ENCODE measurements at places on chromosomes 4 and X.

- DNase-seq, result no peak
These were observed 336.6 kb downstream of the SLITRK2 start for GRCh38 chrX:146154191-146154590.

DNA sequence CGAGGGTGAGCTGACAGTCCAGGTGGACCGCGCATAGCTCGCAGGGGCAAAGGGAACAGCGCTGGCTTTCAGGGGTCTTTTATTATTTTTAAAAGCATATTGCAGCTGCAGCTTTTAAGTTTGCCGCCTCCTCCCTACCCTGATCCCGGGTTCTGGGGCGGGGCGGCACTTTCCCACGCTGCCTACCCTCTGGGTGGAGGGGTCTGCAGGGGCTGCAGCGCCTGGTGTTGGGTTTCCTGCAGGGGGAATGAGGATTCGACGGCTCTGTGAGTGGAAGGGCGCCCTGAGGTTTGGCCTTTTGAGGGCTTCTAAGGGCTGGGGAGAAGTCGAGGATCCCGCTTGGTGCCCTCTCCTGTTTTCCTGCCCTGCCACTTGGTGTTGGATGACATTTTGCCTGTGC, 80.7 kb upstream of the SCML1 start:
- no peak for DNase-seq

GRCh38 chrX:10282490-10282889, 125.7 kb downstream of the CLCN4 start:
- no peak for DNase-seq

- DNase-seq, result no peak
These were observed 209.5 kb downstream of the PCDH7 start for GRCh38 chr4:30929649-30930048.

GRCh38 chrX:133859336-133859735, 126.1 kb downstream of the GPC3 start:
- DNase-seq, result no peak

DNA sequence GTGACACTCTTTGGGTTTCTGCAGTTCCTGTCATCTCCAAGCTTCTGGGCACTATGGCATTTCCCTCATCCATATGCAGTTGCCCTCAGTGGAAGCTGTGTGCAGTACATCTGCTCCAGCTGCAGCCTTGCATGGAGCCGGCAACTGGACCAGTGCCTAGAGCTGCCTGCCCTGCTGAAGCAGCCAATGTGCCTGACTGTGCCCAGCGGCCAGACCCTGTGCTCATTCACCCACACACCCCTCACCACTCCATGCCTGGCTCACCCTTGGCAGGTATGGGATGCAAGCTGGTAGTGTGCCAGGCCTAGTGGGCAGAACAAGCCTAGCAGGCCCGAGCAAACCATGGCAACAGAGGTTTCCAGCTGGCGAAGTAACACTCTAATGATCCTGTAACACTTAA, 370.8 kb downstream of the FSTL5 start:
- no peak for DNase-seq

All from T-helper 2 cell (primary cell).